Activated naive CD8-positive, alpha-beta T cell treated with anti-CD3 and anti-CD28 coated beads, Interleukin-2, amount 10 ng/mL, durations not matched to agents 7 days and 5 days (primary cell): ENCODE measurements at places on chromosomes 16 and 17. TPM values are rescaled to one million over a fixed set of nuclear protein-coding genes. Genes with fewer than 3 reads are reported as not detected.

GRCh38 chr16:29694384-29695195 is 15.6 kb downstream of the QPRT start:
- peaks cover 5% of the 10 kb centered on the region for H3K36me3 ChIP-seq
- no peaks in the 10 kb centered on the region for H3K27me3 ChIP-seq
- H3K27ac ChIP-seq = no peak overlapping the region
- DNase-seq = no peak
- H3K4me1 ChIP-seq = peaks cover 9% of the 10 kb centered on the region

The KRT39 gene
- not detected for total RNA-seq

GRCh38 chr17:1217089-1217385 is 37.3 kb upstream of the ABR start:
- no peak overlapping the region for H3K4me3 ChIP-seq
- no peak overlapping the region for H3K27ac ChIP-seq
- no peak for DNase-seq

DNA sequence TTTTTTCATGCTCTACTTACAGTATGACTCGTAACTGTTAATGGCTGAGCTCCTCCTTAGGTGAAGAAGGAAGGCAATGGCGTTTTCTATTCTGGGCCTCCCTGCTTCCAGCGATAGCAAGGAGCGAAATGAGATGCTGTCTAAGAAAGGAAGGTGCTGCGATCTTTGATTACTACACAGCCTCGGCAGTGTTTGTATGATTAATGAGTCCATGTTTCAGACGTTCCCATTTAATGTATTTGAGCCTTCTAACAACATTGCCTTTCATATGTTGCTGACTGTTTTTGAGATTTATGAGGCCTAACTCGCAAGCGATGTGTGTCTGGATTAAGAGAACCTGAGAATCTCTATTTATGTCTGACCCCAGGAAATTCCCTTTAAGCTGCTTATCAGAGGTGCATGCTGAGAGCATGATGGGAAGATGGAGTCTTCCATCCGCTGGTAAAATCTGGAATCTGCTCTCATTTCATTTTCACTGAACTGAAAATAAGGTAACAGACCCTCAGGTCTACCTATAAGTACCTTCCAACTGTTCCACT is 403.4 kb downstream of the WWOX start:
- H3K27me3 ChIP-seq = no peaks in the 10 kb centered on the region
- H3K4me1 ChIP-seq = no peaks in the 10 kb centered on the region
- no peak overlapping the region for H3K4me3 ChIP-seq
- H3K36me3 ChIP-seq = no peaks in the 10 kb centered on the region
- no peak for DNase-seq
- H3K27ac ChIP-seq = no peak overlapping the region

DNA sequence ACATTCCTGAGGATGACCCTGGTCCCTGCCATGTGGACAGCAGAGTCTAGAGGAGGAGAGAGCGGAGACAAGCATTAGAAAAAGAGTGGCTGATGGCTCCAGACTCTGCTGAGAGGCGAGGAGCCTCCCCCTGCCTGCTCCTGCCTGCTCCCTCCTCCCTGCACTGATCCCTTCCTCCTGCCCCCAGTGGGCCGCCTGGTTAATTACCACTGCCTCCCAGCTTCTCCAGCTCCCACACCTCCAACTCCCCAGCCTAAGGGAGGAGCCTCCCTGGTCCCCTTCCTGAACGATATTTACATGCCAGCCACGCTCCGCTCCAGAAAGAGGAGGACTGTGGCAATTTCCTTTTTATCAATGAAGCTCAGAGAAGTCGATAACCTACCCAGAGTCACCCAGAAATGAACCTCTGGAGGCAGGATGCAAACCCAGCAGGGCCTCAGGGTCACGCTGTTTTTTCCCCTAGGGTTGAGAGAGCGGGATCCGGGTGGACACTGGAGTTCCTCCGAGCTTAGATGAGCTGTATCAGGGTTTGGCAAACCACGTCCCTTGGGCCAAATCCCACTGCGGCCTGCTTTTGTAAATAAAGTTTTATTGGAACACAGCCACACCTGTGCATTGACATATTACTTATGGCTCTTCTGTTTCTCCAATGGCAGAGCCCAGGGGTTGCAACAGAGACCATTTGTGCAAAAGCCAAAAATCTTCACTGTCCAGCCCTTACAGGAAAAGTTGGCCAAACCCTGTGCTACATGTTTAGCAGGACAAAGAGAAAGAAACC is 27.1 kb upstream of the JPH3 start:
- no peak for DNase-seq
- no peaks in the 10 kb centered on the region for H3K36me3 ChIP-seq
- peaks cover 5% of the 10 kb centered on the region for H3K27me3 ChIP-seq
- H3K4me1 ChIP-seq = no peaks in the 10 kb centered on the region
- no peak overlapping the region for H3K27ac ChIP-seq

GRCh38 chr16:89422905-89423630 is 67.3 kb downstream of the ANKRD11 start:
- H3K27me3 ChIP-seq = no peaks in the 10 kb centered on the region
- peak; percentile 66 for DNase-seq
- H3K4me1 ChIP-seq = peaks cover 66% of the 10 kb centered on the region

DNA sequence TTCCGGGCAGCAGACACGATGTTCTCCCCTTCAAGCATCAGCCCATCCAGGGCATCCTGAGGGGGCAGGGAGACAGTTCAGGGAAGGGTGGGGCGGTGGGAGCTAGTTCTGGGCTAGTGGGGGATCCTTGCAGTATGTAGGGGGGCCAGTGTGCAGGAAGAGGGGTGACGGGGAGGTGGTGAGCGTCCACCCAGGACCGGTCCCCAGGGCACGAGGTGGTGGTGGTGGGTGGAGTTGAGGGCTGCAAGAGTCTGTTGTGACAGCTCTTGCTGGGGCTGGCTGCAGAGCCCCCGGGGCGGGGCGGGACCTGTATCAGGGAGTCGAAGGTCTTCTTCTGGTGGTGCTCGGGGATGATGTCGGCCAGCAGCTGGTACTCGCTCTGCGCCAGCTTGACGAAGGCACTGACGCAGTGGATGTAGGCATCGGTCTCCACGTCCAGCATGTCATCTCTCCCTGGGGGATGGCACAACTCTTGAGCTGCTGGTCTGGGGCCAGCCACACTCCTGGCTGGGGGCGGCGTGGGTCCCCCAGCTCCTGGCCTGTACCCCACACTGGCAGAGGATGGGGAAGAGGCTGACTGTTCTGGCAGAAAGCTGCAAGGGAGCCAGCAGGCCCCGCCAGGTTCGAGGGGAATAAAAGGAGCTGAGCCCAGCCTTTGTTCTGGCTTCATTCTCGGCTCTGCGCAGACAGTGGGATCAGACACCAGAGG is 10.0 kb downstream of the ZACN start:
- no peak for DNase-seq
- no peaks in the 10 kb centered on the region for H3K27me3 ChIP-seq
- H3K27ac ChIP-seq = no peak overlapping the region
- no peaks in the 10 kb centered on the region for H3K4me1 ChIP-seq
- H3K36me3 ChIP-seq = peaks cover 9% of the 10 kb centered on the region
- H3K4me3 ChIP-seq = no peak overlapping the region

GRCh38 chr17:50149417-50150353 is 792 bp downstream of the PPP1R9B start:
- peaks cover 21% of the 10 kb centered on the region for H3K36me3 ChIP-seq
- peak overlapping the region; percentile 86 for H3K27ac ChIP-seq

- H3K4me3 ChIP-seq = no peak overlapping the region
- peaks cover 5% of the 10 kb centered on the region for H3K27me3 ChIP-seq
- no peaks in the 10 kb centered on the region for H3K36me3 ChIP-seq
- no peak overlapping the region for H3K27ac ChIP-seq
- DNase-seq = no peak
Measured at GRCh38 chr16:55471448-55472097, 7.4 kb upstream of the MMP2 start.

DNA sequence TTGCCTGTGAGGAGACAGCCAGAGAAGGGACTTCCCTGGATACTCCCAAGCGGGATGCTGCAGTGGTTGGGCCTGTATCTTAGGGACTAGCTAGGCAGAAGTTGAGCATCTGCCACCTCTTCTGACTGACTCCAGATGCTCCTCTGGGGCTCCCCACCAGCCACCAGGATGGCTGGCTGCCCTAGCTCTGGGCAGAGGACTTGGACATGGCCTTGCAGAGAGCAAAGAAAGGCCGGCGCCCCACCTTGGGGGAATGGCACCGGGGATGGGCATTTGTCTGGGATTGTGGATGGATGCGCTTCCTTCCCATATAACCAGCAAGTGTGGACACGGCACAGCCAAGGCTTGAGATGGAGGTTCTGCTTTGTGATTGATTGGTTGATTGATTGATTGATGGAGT is 69.0 kb downstream of the OR1D5 start:
- H3K4me3 ChIP-seq = no peak overlapping the region
- H3K27ac ChIP-seq = no peak overlapping the region
- DNase-seq = no peak
- peaks cover 3% of the 10 kb centered on the region for H3K4me1 ChIP-seq

DNA sequence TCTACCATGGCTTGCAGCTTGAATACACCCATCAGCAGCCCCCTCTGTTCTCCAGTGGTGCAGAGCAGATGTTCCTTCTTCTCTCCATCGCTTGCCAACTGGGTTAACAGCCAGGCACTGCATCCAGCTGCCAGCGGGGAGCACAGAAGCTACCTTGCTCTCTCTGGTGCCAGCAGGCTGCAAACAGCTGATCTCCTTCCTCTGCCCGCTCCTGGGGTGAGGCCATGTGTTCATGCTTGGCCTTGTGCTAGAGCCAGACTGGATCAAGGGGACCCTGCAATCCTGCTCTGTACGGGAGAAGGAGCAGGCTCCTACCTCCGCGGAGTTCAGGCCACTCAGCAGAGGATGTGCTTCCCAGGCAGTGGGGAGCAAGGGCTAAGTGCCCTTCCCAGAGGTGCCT is 24.1 kb upstream of the ENGASE start:
- no peaks in the 10 kb centered on the region for H3K36me3 ChIP-seq
- H3K4me1 ChIP-seq = peaks cover 4% of the 10 kb centered on the region
- H3K27ac ChIP-seq = no peak overlapping the region
- H3K4me3 ChIP-seq = no peak overlapping the region
- peaks cover 5% of the 10 kb centered on the region for H3K27me3 ChIP-seq

The CIAO2B gene
- 98.0 TPM for total RNA-seq

The TSPAN10 gene
- 0.36 TPM for total RNA-seq

DNA sequence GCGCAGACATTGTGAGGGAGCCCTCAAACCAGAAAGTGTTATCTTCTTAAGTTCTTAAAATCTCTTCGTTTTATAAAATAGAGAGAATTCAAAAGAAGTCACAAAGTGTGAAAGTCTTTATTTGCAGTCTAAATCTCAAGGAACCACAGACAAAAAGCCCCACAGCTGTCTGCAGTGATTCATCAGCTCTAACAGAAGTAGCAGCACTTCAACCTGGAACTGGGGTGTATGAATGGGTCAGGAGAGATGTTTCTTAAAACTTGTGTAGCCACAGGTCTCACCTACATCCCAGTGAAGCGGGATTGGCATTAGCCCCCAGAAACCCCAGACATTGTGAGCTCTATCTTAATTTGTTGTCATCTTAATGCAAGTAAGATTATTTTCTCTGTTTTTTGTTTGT is 61.1 kb downstream of the CDYL2 start:
- H3K36me3 ChIP-seq = peaks cover 12% of the 10 kb centered on the region
- peaks cover 10% of the 10 kb centered on the region for H3K4me1 ChIP-seq
- H3K27me3 ChIP-seq = no peaks in the 10 kb centered on the region
- no peak for DNase-seq
- no peak overlapping the region for H3K27ac ChIP-seq

The HOXB3 gene
- total RNA-seq = 13.6 TPM

The TMEM235 gene
- total RNA-seq = not detected

DNA sequence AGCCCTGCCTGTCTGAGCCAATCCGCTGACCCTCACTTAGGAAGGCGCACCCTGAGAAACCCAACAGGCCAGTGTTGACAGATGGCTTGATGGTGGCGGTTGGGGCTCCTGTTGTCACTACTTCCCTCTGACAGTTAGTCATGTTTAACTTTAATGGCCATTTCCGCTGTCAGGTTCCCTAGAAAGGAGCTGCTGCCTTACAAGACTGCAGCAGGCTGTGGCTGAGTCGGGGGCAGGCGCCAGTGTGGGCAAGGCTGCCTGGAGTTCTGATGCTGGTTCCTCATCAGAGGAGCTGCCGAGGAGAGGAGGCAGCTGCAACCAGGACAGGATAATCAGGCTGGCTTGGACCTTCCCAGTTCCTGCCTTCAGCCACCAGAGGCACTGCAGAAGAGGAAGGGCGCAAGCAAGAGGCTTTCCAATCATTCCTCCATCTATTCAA is 223.2 kb upstream of the DYNLRB2 start:
- DNase-seq = no peak
- H3K27ac ChIP-seq = no peak overlapping the region
- no peaks in the 10 kb centered on the region for H3K36me3 ChIP-seq
- H3K4me3 ChIP-seq = no peak overlapping the region

DNA sequence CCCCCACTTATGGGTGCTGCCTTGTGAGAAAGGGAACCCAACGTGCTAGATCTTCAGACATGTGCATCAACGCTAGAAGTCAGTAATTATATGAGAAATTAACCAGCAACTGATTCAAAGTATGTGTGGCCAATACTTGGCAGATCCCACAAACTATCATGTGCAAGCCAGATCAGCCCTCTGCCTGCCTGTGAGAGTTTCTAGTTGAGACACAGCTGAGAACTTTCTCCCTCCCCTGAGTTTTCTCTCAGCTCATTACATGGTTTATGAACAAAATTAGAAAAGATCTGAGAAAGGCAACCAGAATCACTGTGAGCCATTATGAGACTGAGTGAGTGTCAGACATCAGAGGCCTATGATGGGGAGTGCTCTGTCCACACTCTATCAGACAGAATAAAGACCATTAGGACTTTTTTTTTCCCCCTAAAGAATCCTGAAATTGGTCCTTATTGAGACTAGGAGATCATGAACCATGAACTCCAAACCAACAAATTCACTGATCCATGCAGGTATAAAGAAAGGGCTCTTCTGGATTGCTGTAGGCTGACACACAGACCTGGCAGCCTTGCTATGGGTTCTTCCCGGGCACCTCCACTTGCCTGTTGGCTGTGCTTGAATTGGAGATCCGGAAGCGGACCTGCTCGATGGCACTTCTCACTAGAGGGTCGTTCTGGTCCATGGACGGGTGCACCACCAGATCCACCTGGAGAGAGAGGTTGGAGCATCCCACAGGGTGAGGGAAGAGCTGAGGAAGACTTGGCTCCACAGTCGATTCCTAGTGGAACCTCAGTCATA is 51.5 kb downstream of the GTF3C1 start:
- H3K27me3 ChIP-seq = no peaks in the 10 kb centered on the region
- H3K4me3 ChIP-seq = no peak overlapping the region
- H3K27ac ChIP-seq = no peak overlapping the region
- peaks cover 22% of the 10 kb centered on the region for H3K36me3 ChIP-seq
- no peaks in the 10 kb centered on the region for H3K4me1 ChIP-seq

DNA sequence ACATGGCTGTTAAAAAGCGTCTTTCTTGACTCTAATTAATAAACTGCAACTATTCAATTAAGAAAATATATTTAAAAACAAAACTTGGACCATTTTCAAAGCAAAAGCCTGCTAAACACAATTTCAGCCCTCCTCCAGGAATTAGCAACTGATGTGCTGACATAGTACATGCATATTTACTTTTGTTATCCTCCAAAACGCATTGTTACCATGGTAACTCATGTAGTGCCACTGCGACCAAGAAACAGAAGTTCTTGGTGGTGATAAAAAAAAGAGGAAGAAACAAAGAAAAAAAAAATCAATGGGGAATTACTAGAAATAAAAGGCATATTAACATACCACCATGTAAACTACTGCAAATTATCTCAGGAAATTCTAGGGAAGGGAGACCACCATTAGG is 793.4 kb upstream of the CDH8 start:
- no peak overlapping the region for H3K4me3 ChIP-seq
- no peak for DNase-seq
- H3K4me1 ChIP-seq = no peaks in the 10 kb centered on the region
- no peaks in the 10 kb centered on the region for H3K36me3 ChIP-seq
- H3K27me3 ChIP-seq = no peaks in the 10 kb centered on the region
- H3K27ac ChIP-seq = no peak overlapping the region

GRCh38 chr16:19872179-19872863 is 12.3 kb downstream of the GPRC5B start:
- H3K27ac ChIP-seq = no peak overlapping the region
- H3K4me1 ChIP-seq = peaks cover 4% of the 10 kb centered on the region
- DNase-seq = no peak
- no peaks in the 10 kb centered on the region for H3K36me3 ChIP-seq
- peaks cover 6% of the 10 kb centered on the region for H3K27me3 ChIP-seq
- H3K4me3 ChIP-seq = no peak overlapping the region
